HFFc6 (cell line): ENCODE measurements at places on chromosomes 5 and 9. TPM values are rescaled to one million over a fixed set of nuclear protein-coding genes. Genes with fewer than 3 reads are reported as not detected.
A peak's percentile ranks its signal among the peaks of the same experiment; 100 is the strongest.

DNA sequence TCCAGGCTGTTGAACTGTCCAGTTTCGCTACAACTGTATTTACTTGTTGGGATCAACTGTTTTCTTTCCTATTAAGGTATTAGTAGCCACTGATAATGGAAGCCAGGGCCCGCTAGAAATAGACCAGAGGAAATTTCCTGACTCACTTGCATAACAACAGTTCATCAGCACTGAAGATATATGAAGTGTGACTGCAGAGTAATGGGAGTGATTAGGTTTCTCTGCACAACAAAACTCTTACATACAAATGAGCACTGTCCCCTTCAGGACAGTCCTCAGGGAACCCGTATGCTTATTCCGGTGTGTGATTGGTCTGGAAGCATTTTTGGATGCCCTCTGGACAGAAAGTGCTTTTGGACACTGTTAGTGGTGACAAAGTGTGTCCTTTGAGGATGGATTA, 55.3 kb downstream of the LIX1 start:
- 0 out of 2 replicates have a peak, but pooled peaks cover 6% of the 10 kb centered on the region for H3K36me3 ChIP-seq
- H3K27me3 ChIP-seq: peaks cover 33% of the 10 kb centered on the region
- H3K27ac ChIP-seq: no peak overlapping the region
- peaks cover 6% of the 10 kb centered on the region; the same call in 1 of the 2 replicates for H3K4me1 ChIP-seq
- DNase-seq: no peak

GRCh38 chr9:94443032-94443722, 111.7 kb upstream of the PCAT7 start:
- H3K4me1 ChIP-seq: peaks cover 17% of the 10 kb centered on the region
- H3K27me3 ChIP-seq: no peaks in the 10 kb centered on the region
- H3K4me3 ChIP-seq: no peak overlapping the region
- DNase-seq: no peak
- peaks cover 20% of the 10 kb centered on the region for H3K36me3 ChIP-seq
- no peak overlapping the region for H3K27ac ChIP-seq

The OBP2B gene
- total RNA-seq: not detected in 2 replicates

DNA sequence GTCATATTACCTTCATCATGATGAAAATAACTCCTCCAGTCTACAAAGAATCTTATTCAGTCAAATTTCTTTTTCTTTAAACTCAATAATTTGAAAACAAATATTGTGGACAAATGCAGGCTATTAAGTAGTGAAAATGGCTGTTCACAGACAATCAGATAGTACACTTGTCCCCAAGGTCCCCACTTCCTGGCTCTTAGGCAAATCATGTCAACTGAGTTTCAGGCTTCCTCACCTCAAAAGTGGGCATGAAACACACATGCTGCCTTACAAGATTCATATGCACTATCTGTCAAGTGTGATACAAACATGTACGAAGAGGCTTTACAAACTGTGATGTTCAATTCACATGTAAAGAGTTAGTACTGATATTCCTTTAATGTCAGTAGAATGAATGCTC, 385.2 kb upstream of the SEMA6A start:
- no peaks in the 10 kb centered on the region for H3K27me3 ChIP-seq
- no peak for DNase-seq
- H3K4me3 ChIP-seq: no peak overlapping the region
- no peaks in the 10 kb centered on the region for H3K36me3 ChIP-seq
- H3K27ac ChIP-seq: no peak overlapping the region
- H3K4me1 ChIP-seq: no peaks in the 10 kb centered on the region

- H3K27me3 ChIP-seq: peaks cover 61% of the 10 kb centered on the region
- no peaks in the 10 kb centered on the region; the same call in 1 of the 2 replicates for H3K36me3 ChIP-seq
- DNase-seq: no peak
- H3K4me3 ChIP-seq: no peak overlapping the region
Measured at GRCh38 chr5:176775409-176775808, 35.0 kb upstream of the UNC5A start.

The GABRA6 gene
- not detected in 3 replicates for total RNA-seq

DNA sequence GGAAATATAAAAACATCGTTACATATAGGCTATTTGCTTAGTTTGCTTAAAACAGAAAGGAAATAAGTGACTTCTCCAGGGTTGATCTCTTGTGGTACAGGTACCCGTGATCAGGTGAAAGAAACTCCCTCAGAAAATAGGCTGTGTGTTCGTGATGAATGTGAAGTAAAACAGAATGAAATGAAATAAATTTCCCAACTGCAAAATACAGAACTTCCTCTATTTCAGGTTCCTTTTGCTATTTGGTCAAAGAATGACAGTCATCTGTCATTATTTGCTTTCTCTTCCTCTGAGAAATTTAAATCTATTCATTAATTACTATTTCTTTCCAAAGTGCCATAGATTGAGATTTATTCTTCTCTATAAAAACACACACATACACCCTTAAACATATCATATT, 408.1 kb downstream of the FAM170A start:
- no peaks in the 10 kb centered on the region for H3K4me1 ChIP-seq
- no peaks in the 10 kb centered on the region for H3K36me3 ChIP-seq
- no peak overlapping the region for H3K4me3 ChIP-seq
- H3K27me3 ChIP-seq: peaks cover 3% of the 10 kb centered on the region; the same call in 1 of the 2 replicates
- no peak overlapping the region for H3K27ac ChIP-seq
- DNase-seq: no peak

DNA sequence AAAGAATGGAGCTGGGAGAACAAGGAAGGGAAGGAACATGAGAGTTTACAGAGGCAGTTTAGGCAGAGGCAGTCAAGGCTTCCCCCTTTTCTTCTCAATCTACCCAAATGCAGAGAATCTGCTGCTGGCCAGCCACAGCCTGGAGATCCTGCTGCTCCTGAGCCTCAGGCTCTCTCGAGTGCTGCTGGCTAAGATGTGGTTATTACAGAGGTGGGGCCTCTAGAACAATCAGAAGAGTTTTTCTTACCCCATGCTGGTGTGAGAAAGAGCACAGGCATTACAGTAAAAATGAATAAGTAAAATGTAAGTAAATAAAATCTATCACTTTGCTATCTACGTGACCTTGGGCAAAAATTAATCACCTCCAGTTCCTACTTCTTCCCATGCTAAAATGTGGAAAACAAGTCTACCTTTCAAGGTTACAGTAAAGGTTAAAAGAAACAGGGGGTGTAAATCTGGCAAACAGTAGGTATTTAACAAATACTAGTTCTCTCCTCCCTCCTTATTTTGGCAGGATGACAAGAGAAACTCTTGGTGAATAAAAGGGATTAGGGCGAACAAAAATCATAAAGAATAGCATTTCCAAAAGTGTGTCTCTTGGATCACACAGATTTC, 31.1 kb downstream of the FBXW11 start:
- H3K4me1 ChIP-seq: peaks cover 34% of the 10 kb centered on the region
- no peak overlapping the region for H3K4me3 ChIP-seq
- H3K27me3 ChIP-seq: no peaks in the 10 kb centered on the region; the same call in 1 of the 2 replicates
- H3K36me3 ChIP-seq: peaks cover 39% of the 10 kb centered on the region
- H3K27ac ChIP-seq: peak overlapping the region; percentile 15
- DNase-seq: peak; percentile 18

DNA sequence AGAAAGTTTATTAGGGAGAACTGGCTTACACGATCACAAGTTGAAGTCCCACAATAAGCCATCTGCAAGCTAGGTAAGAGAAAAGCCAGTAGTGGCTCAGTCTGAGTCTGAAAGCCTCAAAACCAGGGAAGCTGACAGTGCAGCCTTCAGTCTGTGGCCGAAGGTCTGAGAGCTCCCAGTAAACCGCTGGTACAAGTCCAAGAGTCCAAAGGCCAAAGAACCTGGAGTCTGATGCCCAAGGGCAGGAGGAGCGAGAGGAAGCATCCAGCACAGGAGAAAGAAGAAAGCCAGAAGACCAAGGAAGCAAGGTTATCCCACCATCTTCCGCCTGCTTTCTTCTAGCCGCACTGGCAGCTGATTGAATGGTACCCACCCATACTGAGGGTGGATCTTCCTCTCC, 97.3 kb upstream of the FBN2 start:
- H3K27ac ChIP-seq: no peak overlapping the region
- H3K4me3 ChIP-seq: no peak overlapping the region
- DNase-seq: no peak
- H3K36me3 ChIP-seq: peaks cover 12% of the 10 kb centered on the region; the same call in 1 of the 2 replicates

GRCh38 chr5:140243706-140244250, 59.1 kb downstream of the PFDN1 start:
- no peak overlapping the region for H3K4me3 ChIP-seq
- H3K27me3 ChIP-seq: peaks cover 1% of the 10 kb centered on the region; the same call in 1 of the 2 replicates
- peaks cover 1% of the 10 kb centered on the region; the same call in 1 of the 2 replicates for H3K36me3 ChIP-seq
- no peak for DNase-seq
- no peak overlapping the region for H3K27ac ChIP-seq
- H3K4me1 ChIP-seq: peaks cover 63% of the 10 kb centered on the region

The AK8 gene
- 0.07 to 0.22 TPM in 2 of 3 replicates, not detected in the other for total RNA-seq

The BRD3 gene
- 17.7 to 19.9 TPM (median 18.2 TPM) in 3 replicates for total RNA-seq

DNA sequence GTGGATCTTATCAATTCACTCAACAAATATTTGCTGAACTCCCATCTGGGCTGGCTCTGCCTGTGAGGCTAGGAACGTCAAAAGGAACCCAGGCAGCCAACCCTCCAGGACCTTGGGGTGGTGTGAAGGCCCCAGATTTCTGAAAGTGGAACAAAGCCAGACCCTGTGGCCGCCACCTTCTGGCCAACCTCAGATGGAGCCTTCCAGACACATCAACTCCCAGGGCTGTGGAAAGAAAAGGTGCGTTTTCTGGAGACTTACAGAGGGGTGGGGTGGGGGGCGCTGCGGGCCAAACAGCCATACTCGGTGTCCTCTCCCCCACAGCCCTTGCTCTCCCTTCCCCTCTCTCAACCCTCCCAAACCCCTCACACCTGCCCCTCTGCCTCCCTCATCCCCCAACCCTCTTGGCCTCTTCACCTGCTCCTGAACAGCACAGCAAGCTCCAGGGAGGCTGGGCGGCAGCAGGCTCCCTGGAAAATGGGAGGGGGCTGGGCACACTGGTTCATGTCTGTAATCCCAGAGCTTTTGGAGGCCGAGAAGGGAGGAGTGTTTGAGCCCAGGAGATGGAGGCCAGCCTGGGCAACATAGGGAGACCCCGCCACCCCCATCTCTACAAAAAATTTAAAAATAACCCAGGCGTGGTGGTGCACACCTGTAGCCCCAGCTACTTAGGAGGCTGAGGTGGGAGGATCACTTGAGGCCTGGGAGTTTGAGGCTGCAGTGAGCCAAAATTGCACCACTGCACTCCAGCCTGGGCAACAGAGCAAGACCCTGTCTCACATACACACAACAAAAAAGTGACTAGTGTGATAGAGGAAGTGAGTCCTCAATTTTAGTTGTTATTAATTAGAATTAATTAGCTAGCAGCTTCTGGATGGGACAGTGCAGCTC, 45.0 kb upstream of the PRRC2B start:
- no peak for DNase-seq
- H3K4me3 ChIP-seq: no peak overlapping the region
- H3K27me3 ChIP-seq: peaks cover 12% of the 10 kb centered on the region; the same call in 1 of the 2 replicates
- H3K36me3 ChIP-seq: no peaks in the 10 kb centered on the region

- no peak overlapping the region for H3K27ac ChIP-seq
- DNase-seq: no peak
- H3K4me1 ChIP-seq: no peaks in the 10 kb centered on the region
Measured at GRCh38 chr9:115425601-115426000, 307.6 kb upstream of the TNC start.

- peaks cover 60% of the 10 kb centered on the region for H3K36me3 ChIP-seq
- H3K27me3 ChIP-seq: no peaks in the 10 kb centered on the region; the same call in none of the 2 replicates
- H3K4me3 ChIP-seq: no peak overlapping the region; the same call in 1 of the 2 replicates
- DNase-seq: peak; percentile 43
- H3K27ac ChIP-seq: peak overlapping the region; percentile 89
Measured at GRCh38 chr5:154205441-154206117, 15.0 kb downstream of the GALNT10 start.

GRCh38 chr5:177530638-177531037, 13.9 kb upstream of the DDX41 start:
- no peaks in the 10 kb centered on the region; the same call in 1 of the 2 replicates for H3K27me3 ChIP-seq
- H3K4me3 ChIP-seq: no peak overlapping the region
- DNase-seq: no peak

DNA sequence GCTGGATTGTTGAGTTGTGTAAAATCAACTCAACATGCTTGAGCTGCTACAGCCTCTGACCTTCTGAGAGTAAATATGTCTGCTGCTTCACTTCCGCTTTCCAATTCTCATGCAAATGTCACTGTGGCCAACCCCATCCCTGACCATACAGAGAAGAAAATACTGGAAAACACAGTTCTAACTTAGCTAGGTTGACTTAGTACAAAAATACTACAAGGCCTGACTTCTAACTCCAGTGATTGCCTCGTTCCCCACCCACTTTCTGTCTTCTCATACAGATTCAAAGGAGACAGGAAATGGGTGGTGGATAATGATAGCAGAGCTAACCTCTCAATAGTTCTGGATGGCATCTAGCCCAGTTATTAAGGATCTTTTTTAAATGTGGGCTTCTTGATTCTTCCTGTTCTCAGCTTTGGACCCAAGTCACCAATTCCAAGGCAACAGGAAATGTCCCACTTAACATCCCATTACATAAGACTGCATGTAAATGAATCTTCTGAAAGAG, 226.6 kb upstream of the SLC24A2 start:
- H3K36me3 ChIP-seq: peaks cover 13% of the 10 kb centered on the region; the same call in 1 of the 2 replicates
- H3K4me1 ChIP-seq: no peaks in the 10 kb centered on the region
- no peak for DNase-seq
- no peaks in the 10 kb centered on the region; the same call in none of the 2 replicates for H3K27me3 ChIP-seq
- H3K4me3 ChIP-seq: no peak overlapping the region

DNA sequence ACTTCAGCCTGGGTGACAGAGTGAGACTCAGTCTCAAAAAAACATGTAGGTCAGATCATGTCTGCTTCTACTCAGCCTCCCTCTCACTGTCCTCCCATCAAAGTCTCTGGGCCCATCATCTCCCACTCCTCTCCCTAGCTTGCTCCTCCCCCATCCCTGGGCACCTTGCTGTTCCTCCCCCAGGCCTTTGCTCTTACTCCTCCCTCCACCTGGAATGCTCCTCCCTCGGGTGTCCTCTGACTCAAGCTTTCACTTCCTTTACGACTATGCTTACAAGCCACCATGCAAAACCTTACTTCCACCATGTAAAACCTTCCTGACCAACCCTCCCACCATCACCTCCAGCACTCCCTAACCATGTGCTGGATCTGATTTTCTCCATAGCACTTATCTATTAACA, 51.5 kb downstream of the MTMR12 start:
- peak overlapping the region; percentile 36 for H3K27ac ChIP-seq
- no peak for DNase-seq
- H3K4me1 ChIP-seq: peaks cover 34% of the 10 kb centered on the region
- no peak overlapping the region; the same call in 1 of the 2 replicates for H3K4me3 ChIP-seq
- no peaks in the 10 kb centered on the region; the same call in 1 of the 2 replicates for H3K27me3 ChIP-seq
- peaks cover 35% of the 10 kb centered on the region for H3K36me3 ChIP-seq

GRCh38 chr5:96716007-96716406, 53.8 kb downstream of the CAST start:
- no peaks in the 10 kb centered on the region; the same call in 1 of the 2 replicates for H3K27me3 ChIP-seq
- peaks cover 23% of the 10 kb centered on the region for H3K36me3 ChIP-seq
- peaks cover 68% of the 10 kb centered on the region for H3K4me1 ChIP-seq

GRCh38 chr5:119954106-119954505, 324.7 kb downstream of the FAM170A start:
- H3K36me3 ChIP-seq: no peaks in the 10 kb centered on the region
- DNase-seq: no peak
- no peak overlapping the region for H3K27ac ChIP-seq
- no peaks in the 10 kb centered on the region for H3K4me1 ChIP-seq

The ADGRD2 gene
- total RNA-seq: not detected in 3 replicates

GRCh38 chr5:65769539-65769938, 47.5 kb downstream of the NLN start:
- no peaks in the 10 kb centered on the region for H3K27me3 ChIP-seq
- H3K27ac ChIP-seq: peak overlapping the region; percentile 91
- H3K4me1 ChIP-seq: peaks cover 44% of the 10 kb centered on the region
- peaks cover 41% of the 10 kb centered on the region for H3K36me3 ChIP-seq
- H3K4me3 ChIP-seq: peak overlapping the region; percentile 4
- DNase-seq: peak; percentile 89

- H3K27ac ChIP-seq: no peak overlapping the region
- H3K4me1 ChIP-seq: peaks cover 11% of the 10 kb centered on the region; the same call in 1 of the 2 replicates
- no peak overlapping the region for H3K4me3 ChIP-seq
- no peaks in the 10 kb centered on the region for H3K36me3 ChIP-seq
- peaks cover 9% of the 10 kb centered on the region for H3K27me3 ChIP-seq
Measured at GRCh38 chr9:6113819-6114218, 98.4 kb upstream of the RANBP6 start.

The PPP6C gene
- total RNA-seq: 37.6 to 40.6 TPM (median 38.9 TPM) in 3 replicates
